NCI-H446 (cell line): ENCODE measurements at places on chromosomes 4 and X.

DNA sequence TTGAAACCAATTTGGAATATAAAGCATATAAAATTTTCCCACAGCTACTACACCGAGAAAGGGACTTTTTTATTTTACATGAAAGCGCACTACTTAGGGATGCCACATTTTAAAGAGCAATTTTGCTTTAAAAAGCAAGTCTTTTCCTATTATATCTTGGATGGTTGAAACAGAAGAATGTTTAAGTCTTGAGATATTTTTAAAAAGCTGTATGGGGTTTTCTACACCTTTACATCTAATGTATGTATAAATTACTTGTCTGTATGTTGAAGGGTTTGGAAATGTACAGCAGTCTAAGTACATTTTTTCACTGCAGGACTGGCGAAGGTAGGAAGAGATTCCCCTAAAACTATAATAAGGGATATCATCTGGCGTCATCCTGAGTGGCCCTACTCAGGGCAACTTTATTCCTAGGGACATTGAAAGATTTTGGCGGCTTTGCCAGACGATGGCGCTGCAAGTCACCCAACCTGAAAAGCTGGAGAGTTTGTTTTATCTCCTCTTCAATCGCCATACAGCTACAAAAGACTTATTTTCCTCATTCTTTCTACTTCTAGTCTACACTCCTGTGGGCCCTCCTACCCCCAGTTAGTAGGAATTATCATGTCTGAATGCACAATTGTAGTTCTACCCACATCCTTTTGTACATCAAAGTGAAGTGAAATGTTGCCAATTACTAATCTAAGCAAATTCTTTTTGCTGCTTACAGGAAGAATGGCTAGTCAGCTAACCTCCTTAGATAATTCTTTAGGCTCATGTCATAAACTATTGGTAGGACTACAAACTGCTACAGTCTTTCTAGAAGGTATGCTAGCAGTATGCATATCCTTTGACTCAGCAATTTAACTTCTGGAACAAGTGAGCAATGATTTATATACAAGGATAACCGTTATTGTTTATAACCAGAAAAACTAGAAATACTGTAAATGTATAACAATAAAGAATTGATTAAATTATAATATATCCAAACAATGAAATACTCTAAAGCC, 782 bp upstream of the NEK1 start:
- DNase-seq: peak; percentile 62

DNA sequence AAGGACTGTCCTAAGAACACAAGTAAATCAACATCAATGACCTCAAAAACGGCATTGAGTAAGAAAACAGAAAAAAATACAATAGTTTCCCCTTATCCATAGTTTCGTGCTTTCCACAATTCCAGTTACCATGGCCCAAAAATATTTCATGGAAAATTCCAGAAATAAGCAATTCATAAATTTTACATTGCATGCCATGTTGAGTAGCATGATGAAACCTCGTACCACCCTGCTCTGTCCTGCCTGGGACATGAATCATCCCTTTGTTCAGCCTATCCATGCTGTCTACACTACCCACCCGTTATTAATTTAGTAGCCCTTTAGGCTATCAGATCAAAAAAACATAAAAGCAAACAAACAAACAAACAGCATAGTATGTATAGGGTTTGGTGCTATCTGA, 51.1 kb downstream of the KLF3 start:
- no peak for DNase-seq

DNA sequence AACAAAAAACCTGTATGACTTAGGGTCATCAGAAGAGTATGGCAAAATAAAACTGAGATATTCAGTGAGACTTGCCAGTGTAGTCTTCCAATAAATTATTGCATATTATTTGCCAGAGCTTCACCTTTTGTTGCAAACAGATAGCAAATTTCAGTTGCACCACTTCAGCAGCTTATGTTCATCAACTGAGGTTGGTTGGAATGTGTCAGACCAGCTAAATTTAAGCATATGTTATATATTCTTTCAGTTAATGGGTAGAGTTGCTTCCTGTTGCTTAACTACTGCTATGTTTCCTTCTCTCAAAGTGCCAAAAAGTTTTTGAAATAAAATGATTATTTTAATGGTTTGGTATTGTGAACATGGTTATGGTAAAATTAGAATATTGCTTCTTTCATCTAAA, 61.5 kb downstream of the GALNT7 start:
- DNase-seq: no peak

DNA sequence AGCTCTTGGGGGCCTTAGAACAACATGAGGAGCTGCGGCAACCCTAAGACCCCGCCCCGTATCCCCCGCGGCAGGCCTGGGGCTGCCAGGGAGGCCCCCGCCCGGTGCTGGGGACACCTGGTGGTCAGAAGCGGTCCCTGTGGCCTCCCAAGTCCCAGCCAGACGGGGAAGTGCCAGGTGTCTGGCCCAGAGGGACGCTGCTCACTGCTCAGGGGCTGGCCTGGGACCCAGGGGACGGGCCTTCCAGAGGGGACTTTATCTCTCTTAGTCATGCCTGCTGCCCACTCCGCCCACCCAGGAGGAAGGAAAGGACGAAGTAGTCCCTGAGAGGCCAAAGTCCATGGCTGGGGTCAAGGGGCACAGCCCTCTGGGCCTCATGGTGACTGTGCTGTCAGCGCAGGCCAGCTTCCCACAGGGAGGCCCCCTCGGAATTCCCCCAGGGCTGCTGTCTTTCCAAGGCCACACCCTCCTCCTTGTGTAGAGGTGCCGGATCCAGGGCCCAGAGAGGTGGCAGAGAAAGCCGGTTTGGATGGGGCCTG, 31.0 kb upstream of the HTRA3 start:
- no peak for DNase-seq

DNA sequence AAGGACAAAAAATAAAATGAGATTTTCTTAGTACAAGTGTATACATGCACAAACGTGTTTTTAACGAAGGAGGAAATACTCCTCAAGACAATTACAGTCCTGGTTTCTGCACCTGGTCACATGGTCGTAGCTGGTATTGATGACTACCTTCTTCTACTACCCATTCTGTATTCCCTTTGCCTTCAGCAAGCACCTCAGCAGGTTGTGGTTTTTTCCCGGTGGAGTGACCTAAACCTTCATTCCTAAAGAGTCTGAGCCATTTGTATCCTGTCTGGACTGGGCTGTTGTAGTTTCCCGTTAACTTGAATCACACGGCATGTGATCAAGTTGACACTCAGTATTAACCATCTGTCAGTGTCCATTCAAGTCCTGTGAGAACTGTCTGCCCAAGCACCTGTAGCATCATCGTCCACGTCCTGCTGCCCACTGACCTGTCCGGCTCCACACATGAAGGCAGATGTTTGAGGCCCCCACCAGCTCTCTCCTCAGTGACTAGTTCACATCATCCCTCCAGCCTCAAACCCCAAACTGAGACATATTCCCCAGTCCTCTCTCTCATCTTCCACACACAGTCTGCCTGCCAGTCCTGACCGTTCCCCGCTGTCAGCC, 31.1 kb upstream of the TBC1D14 start:
- no peak for DNase-seq

DNA sequence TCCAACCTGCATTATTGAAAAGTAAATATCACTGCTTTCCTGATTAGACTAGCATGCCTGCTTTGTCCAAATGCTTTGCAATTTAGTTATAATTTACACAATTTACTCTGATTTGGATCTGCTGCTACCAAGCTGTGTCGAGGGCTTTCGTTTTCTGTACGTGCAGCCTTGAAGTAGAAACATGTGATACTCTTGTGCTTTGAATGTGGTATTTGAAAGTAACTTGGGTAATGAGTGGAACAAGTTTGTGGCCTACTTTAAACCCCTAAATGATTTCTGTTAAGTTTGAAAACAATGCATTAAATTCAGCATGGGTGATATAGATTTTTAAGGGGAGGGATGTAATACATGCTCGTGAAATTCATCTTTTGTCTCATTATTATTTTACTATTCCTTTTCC, 240.7 kb downstream of the IQCM start:
- no peak for DNase-seq

DNA sequence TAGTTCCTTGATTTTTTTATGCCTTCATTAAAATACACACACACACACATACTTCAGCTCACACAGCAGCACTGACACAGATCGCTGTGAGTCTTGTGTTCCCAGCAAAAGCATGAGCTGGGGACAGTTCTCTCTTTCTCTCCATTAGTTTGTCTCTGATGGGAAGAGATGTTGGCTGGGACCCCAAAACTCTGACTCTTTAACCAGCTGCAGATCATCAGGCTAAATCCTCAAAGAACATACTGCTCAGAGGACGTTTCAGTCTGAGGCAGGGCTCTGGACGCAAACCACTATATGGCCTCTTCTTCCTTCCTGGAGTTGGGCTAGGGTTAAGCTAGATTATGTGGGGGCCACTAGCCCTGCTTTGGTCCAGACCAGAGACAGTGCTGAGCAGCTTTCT, 109.6 kb downstream of the NHSL2 start:
- DNase-seq: no peak

GRCh38 chr4:179398414-179398813, 1956.2 kb upstream of the AGA start:
- DNase-seq: no peak

DNA sequence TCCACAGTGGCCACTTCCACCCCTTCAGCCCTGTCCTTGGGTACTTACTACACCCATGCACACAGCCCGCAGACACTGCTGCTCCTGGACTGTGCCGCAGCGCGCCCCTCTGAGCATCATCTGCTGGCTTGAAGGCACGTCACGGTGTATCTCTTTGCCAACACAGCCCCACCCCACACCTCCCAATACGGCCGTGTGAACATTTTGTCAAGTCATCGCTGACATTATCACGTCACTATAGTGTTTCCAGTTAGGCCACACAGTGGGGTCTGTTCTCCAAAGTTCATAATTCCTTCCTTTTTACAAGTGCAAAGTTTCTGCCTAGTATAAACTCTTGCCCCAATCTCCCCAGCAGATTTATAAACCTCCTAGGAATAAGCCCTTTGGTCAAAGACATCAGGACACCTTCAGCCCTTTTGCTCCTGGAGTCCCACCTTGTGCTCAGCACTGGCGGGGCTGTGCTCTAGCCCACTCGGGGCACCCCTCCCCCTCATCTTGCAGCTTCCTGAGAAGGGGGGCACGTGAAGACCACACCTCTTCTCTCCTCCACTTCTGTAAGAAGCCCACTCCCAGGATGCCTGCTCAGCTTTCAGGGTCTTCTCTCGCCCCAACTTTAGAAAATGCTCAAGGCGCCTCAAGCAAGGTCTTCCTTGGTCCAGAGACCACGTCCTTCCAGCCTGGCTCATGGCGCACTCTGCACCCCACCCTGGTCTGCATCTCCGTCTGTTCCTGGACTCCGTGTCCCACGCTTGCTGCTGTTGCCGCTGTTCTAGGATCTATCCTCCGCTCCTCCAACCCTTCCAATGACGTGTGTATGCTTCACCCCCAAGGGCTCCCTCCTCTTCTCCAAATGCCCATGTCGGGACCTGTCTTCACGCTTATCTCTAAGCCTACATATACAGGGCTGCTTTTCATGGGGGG, 7.2 kb downstream of the FAM53A start:
- no peak for DNase-seq

DNA sequence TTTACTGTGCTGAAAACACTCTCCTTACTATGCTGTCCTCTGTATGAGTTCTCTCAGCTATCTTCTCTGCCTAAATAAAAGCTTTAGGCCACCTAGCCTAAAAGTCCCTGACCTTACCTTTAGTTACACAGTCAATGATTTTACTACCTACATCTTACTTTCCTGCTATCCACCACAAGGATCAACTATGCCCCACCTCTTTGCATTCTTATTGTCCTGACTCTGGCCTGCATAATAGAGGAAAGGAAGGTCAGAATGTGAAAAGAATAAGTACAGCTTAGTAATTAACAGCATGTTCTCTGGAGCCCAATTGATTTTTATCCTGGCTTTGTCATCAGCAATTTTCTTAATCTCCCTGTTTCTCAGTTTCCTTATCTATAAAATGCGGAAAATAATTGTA, 1257.8 kb downstream of the RPA4 start:
- no peak for DNase-seq

GRCh38 chr4:98387345-98388026, 126.3 kb downstream of the RAP1GDS1 start:
- no peak for DNase-seq

DNA sequence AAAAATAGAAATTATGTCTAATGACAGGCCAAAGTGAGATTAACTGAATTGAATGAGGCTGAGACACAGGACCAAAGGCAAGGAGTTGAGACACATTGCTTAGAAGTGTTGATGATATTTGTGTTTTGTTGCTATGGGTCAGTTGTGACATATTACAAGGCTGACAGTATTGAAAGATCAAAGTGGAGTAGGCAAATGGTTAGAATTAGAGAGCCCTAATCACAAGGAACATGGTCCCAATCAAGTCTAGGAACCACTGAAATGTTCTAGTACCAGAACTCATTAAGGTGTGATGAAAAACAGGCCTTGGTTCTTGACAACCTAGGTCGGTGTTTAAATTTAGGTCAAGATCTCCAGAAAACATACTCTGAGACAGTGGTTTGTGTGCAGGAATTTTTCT, 896.3 kb upstream of the HS3ST1 start:
- no peak for DNase-seq

GRCh38 chrX:23919706-23920320, 12.0 kb downstream of the CXorf58 start:
- DNase-seq: no peak

DNA sequence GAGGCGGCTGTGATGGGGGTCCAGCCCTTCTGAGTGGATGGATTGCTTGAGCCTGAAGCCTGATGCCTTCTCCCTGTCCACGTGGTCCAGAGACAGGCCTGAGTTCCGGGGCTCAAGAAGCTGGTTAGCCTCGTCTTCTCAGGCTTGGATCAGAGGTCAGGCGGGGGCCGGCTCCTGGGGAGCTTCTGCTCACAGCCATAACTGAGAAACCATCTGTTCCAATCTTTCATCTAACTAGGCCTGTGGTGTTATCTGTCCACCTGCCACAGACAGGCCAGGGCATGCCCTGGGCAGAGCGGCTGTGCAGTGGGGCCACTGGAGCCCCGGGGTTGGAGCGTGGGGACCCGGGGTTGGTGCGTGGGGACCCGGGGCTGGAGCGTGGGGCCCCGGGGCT, 63.1 kb downstream of the SORCS2 start:
- no peak for DNase-seq

DNA sequence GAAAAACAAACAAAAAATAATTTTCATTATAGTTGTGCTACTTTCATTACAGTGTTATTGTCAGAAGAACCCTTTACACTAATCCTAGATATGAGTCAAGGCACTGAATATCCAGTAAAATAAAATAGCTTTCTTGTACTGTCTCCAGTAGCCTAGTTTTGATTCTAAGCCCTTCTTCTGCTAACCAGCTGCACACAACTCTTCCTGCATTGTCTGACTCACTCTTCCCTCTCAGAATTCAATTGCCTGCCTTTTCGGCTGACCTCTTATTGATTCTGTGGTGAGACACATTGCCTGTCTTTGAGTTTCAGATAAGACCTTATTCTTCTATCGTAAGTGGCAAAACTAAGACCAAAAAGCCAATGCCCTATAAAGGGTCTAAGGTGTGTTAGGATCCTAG, 26.7 kb upstream of the PCDH18 start:
- DNase-seq: no peak

DNA sequence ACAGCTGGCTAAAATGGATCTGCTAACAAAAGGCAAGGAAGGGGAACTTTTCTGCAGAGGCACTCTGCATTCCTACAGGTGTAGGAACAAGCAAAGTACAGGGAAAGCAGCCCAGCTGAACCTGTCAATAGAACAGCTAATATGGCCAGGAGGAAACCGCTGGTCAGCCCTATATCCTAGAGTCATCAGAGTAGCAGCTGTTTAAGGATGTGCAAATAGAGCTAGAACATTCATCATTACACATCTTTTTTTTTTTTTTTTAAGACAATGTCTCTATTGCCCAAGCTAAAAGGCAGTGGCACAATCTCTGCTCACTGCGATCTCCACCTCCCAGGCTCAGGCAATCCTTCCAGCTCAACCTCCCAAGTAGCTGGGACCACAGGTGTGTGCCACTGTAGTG, 163.0 kb downstream of the BTC start:
- no peak for DNase-seq

GRCh38 chrX:112614640-112615039, 65.1 kb downstream of the LHFPL1 start:
- DNase-seq: no peak
